ENCODE measurements at places on chromosomes 3 and 15. TPM values are rescaled to one million over a fixed set of nuclear protein-coding genes. Genes with fewer than 3 reads are reported as not detected.

ZPLD1 gene
- 3.8 TPM for total RNA-seq

IQCF5 gene
- total RNA-seq = not detected

CASR gene
- total RNA-seq = not detected

ESYT3 gene
- total RNA-seq = 1.6 TPM

ACSBG1 gene
- total RNA-seq = not detected

TERC gene
- not detected for total RNA-seq

PLCH1 gene
- 4.3 TPM for total RNA-seq

DNA sequence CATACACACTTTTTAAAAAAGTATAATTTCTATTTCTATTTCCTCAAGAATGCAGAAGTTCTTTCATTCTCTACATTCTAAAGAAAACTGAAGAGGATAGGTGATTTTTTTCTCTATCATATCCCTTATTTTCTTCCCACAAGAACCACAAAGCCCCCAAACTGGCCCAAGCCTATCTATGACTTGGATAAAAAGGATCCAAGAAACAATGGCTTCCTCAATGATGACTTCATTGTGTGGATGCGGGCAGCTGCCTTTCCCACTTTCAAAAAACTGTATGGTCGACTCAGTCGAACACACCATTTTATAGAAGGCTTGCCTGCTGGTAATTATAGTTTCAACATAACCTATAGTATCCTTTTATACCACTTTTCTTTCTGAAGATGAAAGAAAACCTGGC is 52.9 kb upstream of the TBC1D23 start:
- DNase-seq = no peak

DNA sequence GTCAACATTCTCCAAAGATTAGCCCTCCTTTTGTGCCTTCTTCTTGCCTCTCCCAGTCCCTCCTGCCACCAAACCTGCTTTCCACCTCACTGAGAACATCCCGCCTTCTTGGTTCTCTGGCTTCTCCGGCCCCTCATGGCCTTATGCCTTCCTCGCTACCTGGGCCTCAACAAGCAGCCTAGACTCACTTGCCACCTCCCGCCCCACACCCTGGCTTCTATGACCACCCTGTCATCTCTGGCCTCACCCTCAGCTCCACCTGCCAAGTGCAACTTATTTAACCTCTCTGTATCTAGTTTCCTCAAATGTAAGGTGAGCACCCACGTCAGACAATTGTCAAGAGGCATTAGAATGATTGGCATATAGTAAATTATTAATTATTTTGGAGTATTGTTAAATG is 68.8 kb upstream of the MEX3B start:
- no peak for DNase-seq

GRCh38 chr3:52006017-52006819 is 10.5 kb upstream of the RPL29 start:
- no peak for DNase-seq

DNA sequence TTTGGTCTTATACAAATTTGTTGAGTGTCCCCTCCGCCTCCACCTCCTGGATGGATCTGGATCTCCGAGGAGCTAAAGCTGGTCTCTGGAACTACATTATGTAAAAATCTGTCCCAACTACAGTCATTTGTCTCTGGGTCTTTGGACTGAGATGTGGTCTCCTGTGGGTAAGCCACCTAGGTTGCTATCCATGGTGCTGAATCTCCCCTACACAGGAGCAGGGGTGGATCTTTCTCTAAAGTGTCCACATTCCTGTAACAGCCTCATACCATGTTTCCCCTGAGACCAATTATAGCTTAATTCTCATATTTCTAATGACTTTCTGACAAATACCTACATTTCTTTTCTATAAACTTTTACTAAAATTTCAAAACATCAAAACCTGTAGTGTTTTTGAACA is 625.8 kb downstream of the TAFA4 start:
- no peak for DNase-seq

GRCh38 chr15:42102646-42103235 is 8.4 kb upstream of the PLA2G4D start:
- DNase-seq = peak; percentile 69

DNA sequence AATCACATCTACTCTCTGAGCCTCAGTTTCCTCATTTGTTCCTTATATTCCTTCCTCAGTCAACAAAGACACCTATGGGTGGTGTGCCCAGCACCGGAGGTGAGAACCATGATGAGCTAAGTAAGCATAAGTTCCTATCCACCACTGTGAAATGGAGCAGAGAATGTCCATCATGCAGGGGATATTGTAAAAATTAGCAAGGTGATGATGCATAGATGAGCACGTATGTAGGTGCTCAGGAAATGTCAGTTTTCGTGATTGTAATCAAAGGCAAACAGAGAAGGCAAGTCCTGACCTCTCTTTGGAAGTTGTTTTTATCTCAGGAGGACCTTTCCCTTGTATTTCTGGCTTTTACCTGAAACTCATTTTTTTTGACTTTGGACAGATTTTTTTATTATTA is 165.4 kb downstream of the GHSR start:
- peak; percentile 28 for DNase-seq

DNA sequence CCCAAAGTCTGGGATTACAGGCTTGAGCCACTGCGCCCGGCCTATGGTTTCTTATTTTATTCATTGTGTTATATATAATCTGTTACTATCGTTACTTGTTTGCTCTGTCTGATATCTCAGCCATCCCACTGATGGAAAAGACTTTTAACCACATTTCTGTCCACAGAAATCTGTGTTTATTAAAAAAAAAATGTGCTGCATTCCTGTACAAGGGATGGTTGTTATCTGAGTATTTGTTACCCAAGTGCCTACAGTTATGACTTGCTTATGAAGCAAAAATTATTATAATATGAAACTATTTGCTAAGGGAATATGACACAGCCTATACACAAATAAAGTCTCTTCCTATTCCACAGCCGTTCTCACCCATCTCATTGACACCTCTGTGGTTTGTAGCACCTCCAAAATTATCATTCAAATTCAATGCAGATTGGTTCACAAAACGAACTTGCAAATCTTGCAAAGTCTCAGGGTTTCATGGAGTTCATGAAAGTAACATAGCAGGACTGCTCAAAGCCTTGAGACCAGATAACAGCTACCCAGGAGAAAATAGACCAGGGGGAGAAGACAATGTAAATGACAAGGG is 47.4 kb upstream of the UBE2E1 start:
- DNase-seq = no peak

- DNase-seq = no peak
Measured at GRCh38 chr15:80689716-80690115, 5.4 kb upstream of the ABHD17C start.

- no peak for DNase-seq
Measured at GRCh38 chr3:65811892-65812291, 226.8 kb downstream of the MAGI1 start.

DNA sequence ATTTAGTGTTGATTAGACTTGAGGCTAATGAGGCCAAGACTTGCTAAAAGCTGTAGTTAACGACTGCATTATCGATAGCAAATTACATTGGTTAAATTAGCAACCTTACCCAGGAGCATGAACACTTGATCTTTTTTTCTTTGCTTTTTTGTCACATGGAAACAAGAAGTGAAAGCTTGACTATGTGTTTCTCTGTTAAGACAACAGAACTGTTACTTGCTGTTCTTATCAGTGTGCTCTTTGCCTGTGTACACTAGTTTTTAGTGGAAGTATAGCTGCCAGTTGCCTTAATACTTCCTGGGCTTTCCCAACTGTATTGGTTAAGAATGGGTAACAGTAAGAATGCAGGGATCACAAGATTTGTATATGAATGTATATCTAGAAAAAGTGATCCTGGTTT is 625.5 kb downstream of the NAALADL2 start:
- DNase-seq = no peak

Measured in mammary epithelial cell (primary cell).